Uterus (tissue), 4 donors: ENCODE measurements at places on chromosomes 1 and 21. TPM values are rescaled to one million over a fixed set of nuclear protein-coding genes. Genes with fewer than 3 reads are reported as not detected.

- no peak for DNase-seq
- no peak overlapping the region for H3K4me3 ChIP-seq
- no peak overlapping the region for H3K27ac ChIP-seq
- no peaks in the 10 kb centered on the region for H3K27me3 ChIP-seq
- H3K4me1 ChIP-seq, result no peaks in the 10 kb centered on the region
These were observed 107.2 kb downstream of the GLIS1 start for GRCh38 chr1:53631622-53632310.

- no peak overlapping the region for H3K27ac ChIP-seq
- H3K27me3 ChIP-seq, result no peaks in the 10 kb centered on the region
- H3K4me3 ChIP-seq, result no peak overlapping the region
- DNase-seq, result no peak
These were observed 24.9 kb downstream of the PCAT6 start for GRCh38 chr1:202835548-202836072.

- DNase-seq, result peak; percentile 69
- H3K4me1 ChIP-seq, result peaks cover 13% of the 10 kb centered on the region
- peak overlapping the region; percentile 52 for H3K4me3 ChIP-seq
- H3K27ac ChIP-seq, result peak overlapping the region; percentile 93
These were observed 2.8 kb downstream of the ANKRD34A start for GRCh38 chr1:145961425-145962156.

BCAN gene
- total RNA-seq, result not detected

DNA sequence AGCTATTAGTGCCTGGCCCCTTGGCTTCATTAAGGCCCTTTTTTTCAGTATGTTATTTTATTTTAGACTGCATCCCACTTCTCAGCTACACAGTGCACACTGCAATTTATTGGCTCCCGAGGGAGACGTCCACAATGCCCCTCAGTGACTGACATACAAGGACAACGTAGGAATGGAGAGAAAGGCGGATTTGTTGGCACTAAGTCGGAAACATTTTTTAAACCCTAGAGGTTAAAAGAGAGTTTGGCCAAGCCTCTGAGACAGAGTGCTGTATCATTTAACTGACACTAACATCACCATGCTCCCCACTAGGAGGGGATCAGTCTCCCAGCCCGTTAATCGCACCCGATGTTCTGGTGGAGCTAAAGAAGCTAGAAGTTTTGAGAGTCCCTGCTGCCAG lies 45.7 kb upstream of the FOXD3 start:
- H3K27me3 ChIP-seq, result peaks cover 6% of the 10 kb centered on the region
- no peak overlapping the region for H3K4me3 ChIP-seq
- no peaks in the 10 kb centered on the region for H3K4me1 ChIP-seq
- no peak overlapping the region for H3K27ac ChIP-seq
- H3K36me3 ChIP-seq, result no peaks in the 10 kb centered on the region

PPIAL4G gene
- total RNA-seq, result 0.12 TPM

DNA sequence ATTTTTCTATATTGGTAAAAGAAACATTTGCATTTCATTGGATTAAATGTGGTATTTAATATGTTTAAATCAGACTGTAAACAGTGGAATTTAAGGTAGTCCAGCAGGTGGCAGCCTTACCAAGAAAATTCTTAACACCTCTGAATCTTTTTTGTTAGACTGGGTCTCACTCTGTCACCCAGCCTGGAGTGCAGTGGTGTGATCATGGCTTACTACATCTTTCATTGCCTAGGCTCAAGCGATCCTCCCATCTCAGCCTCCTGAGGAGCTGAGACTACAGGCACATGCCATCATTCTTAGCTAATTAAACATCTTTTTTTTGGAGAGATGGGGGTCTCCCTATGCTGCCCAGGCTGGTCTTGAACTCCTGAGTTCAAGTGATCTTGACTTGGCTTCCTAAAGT lies 98.8 kb downstream of the RABGAP1L start:
- H3K4me1 ChIP-seq, result no peaks in the 10 kb centered on the region
- H3K27ac ChIP-seq, result no peak overlapping the region
- DNase-seq, result no peak
- H3K27me3 ChIP-seq, result no peaks in the 10 kb centered on the region
- H3K36me3 ChIP-seq, result no peaks in the 10 kb centered on the region

DNA sequence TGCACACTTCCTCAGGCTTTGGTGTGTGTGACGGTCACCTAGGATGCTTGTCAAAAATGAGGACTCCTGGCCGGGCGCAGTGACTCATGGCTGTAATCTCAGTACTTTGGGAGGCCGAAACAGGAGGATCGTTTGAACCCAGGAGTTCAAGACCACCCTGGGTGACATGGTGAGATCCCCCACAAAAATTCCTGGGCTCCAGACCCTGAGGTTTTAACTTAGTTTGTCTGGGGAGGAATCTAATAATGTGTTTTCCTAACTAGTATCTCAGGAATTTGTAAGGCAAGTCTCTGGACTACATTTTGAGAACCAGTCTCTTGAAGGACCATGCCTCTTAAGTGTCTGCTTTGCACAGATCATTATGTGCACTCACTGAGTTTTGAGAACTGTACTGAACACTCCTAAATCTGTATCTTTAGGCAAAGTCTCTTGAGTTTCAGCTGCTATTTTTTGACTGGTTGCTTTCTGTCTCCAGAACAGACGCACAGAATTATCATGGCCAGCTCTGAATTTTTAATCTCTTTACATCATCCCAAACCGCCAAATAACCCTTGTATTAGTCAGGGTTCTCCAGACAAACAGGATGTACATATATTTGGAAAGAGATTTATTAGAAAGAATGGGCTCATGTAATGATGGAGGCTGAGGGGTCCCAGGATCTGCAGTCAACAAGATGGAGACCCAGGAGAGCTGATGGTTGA lies 45.5 kb upstream of the VANGL1 start:
- no peaks in the 10 kb centered on the region for H3K36me3 ChIP-seq
- H3K4me3 ChIP-seq, result no peak overlapping the region
- no peaks in the 10 kb centered on the region for H3K27me3 ChIP-seq
- no peak for DNase-seq
- H3K27ac ChIP-seq, result no peak overlapping the region

GRCh38 chr21:34915364-34915841 lies 133.7 kb downstream of the RUNX1 start:
- DNase-seq, result no peak
- H3K27me3 ChIP-seq, result no peaks in the 10 kb centered on the region
- no peaks in the 10 kb centered on the region for H3K4me1 ChIP-seq
- no peak overlapping the region for H3K27ac ChIP-seq
- no peak overlapping the region for H3K4me3 ChIP-seq
- H3K36me3 ChIP-seq, result no peaks in the 10 kb centered on the region

FCRL5 gene
- total RNA-seq, result 0.48 TPM

DNA sequence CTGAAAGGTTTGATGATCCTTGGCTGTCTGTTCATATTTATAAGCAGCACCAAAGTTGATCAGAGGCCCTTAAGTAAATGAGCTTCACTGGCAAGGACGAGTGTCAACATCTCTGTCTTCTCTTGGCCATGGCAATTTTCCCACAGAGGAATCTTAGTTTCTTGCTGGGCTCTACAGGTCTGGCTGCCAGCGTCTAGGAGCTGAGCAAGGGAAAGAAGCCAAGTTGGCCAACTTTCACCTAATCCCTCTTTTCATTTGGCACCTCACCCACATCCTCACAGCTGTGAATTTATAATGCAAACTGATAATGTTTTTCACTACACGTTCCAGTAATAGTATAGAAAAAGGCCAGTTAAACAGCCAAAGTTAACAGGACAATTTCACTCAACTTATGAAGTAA lies 99.0 kb upstream of the LBR start:
- H3K27ac ChIP-seq, result no peak overlapping the region
- no peaks in the 10 kb centered on the region for H3K27me3 ChIP-seq
- no peaks in the 10 kb centered on the region for H3K4me1 ChIP-seq
- H3K36me3 ChIP-seq, result no peaks in the 10 kb centered on the region

DNA sequence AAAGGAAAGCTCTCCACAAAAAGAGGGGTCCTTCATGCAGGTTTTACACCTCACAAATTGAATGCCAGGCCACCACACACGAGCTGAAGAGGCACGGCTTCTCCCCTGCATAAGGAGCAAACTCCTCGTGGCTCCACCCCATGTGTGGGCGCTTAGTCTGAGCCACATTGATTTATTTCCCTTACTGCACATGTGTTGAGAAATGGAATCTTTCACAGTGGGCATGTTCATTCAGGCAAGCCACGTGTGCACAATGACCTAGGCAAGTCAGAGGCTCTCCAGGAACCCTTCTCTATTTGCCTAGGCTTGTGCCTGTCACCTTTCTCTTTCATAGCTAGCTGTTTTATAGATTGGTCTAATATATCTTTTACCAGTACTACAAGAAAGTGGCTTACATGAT lies 120.5 kb downstream of the LTN1 start:
- peak overlapping the region; percentile 57 for H3K27ac ChIP-seq
- H3K27me3 ChIP-seq, result no peaks in the 10 kb centered on the region
- H3K36me3 ChIP-seq, result no peaks in the 10 kb centered on the region
- DNase-seq, result no peak
- H3K4me1 ChIP-seq, result no peaks in the 10 kb centered on the region
- H3K4me3 ChIP-seq, result no peak overlapping the region
